A549 treated with AZD2906 at 1 μM for 4 hours (cell line): ENCODE measurements at places on chromosomes 7 and 10. TPM values are rescaled to one million over a fixed set of nuclear protein-coding genes. Genes with fewer than 3 reads are reported as not detected.

Gene CLEC2L
- total RNA-seq, result 0.08 to 0.20 TPM (median 0.15 TPM) in 5 replicates

Gene FAM131B
- total RNA-seq, result 0.28 to 0.40 TPM (median 0.37 TPM) in 5 replicates

Gene NOS3
- 0.30 to 0.69 TPM (median 0.58 TPM) in 5 replicates for total RNA-seq

Gene PHKG1
- 0.31 to 0.66 TPM (median 0.54 TPM) in 5 replicates for total RNA-seq

Gene NME8
- total RNA-seq, result not detected in 5 replicates

Gene AKR1D1
- 0.03 to 0.09 TPM (median 0.05 TPM) in 3 of 5 replicates, not detected in the others for total RNA-seq

Gene ABCB4
- total RNA-seq, result 0.10 TPM in 1 of 5 replicates, not detected in the others

Gene SLC37A3
- 23.0 to 30.6 TPM (median 26.6 TPM) in 5 replicates for total RNA-seq

Gene KIF11
- 29.0 to 41.3 TPM (median 31.8 TPM) in 5 replicates for total RNA-seq

Gene OPALIN
- not detected in 5 replicates for total RNA-seq

Gene BAG3
- total RNA-seq, result 213 to 268 TPM (median 267 TPM) in 5 replicates

Gene POMZP3
- 22.4 to 25.8 TPM (median 23.8 TPM) in 5 replicates for total RNA-seq

Gene RNF32
- total RNA-seq, result 0.58 to 1.5 TPM (median 1.3 TPM) in 5 replicates

Gene PGAM2
- not detected in 5 replicates for total RNA-seq

Gene GHRHR
- 0.10 TPM in 1 of 5 replicates, not detected in the others for total RNA-seq

Gene MAGI2
- total RNA-seq, result 0.29 to 0.53 TPM (median 0.48 TPM) in 5 replicates

Gene CDC14C
- 0.03 TPM in 1 of 5 replicates, not detected in the others for total RNA-seq

Gene CTBP2
- 107 to 131 TPM (median 123 TPM) in 5 replicates for total RNA-seq

Gene ASB4
- total RNA-seq, result 0.12 to 0.47 TPM (median 0.15 TPM) in 5 replicates

Gene SDK1
- total RNA-seq, result 0.38 to 0.67 TPM (median 0.53 TPM) in 5 replicates

Gene GIMAP5
- 0.05 to 0.11 TPM (median 0.08 TPM) in 3 of 5 replicates, not detected in the others for total RNA-seq

Gene NUTM2A
- total RNA-seq, result 0.04 to 0.12 TPM (median 0.08 TPM) in 4 of 5 replicates, not detected in the other

Gene C10orf95
- 0.10 to 0.19 TPM (median 0.12 TPM) in 4 of 5 replicates, not detected in the other for total RNA-seq

Gene AKR1C8
- 0.08 to 0.25 TPM in 2 of 5 replicates, not detected in the others for total RNA-seq

Gene BRAF
- 4.5 to 6.3 TPM (median 5.3 TPM) in 5 replicates for total RNA-seq

Gene PBLD
- 2.7 to 3.7 TPM (median 3.4 TPM) in 5 replicates for total RNA-seq

Gene LIPK
- not detected in 5 replicates for total RNA-seq

Gene TMEM243
- 22.3 to 27.2 TPM (median 26.9 TPM) in 5 replicates for total RNA-seq

Gene SNX13
- total RNA-seq, result 13.1 to 22.1 TPM (median 15.0 TPM) in 5 replicates

Gene FGFR2
- 0.19 to 0.38 TPM (median 0.35 TPM) in 5 replicates for total RNA-seq

Gene LRRC17
- 0.07 to 0.14 TPM (median 0.09 TPM) in 3 of 5 replicates, not detected in the others for total RNA-seq

Gene TEX47
- not detected in 5 replicates for total RNA-seq

Gene CCDC172
- total RNA-seq, result not detected in 5 replicates

Gene NEUROD6
- not detected in 5 replicates for total RNA-seq

Gene SMC3
- total RNA-seq, result 35.8 to 62.7 TPM (median 41.5 TPM) in 5 replicates

Gene EPO
- total RNA-seq, result 0.09 TPM in 1 of 5 replicates, not detected in the others

Gene SPAG6
- total RNA-seq, result not detected in 5 replicates

Gene LRRN3
- not detected in 5 replicates for total RNA-seq

Gene STK31
- 0.44 to 0.77 TPM (median 0.66 TPM) in 5 replicates for total RNA-seq

Gene IGF2BP3
- 24.0 to 37.3 TPM (median 29.7 TPM) in 5 replicates for total RNA-seq

Gene MBL2
- not detected in 5 replicates for total RNA-seq

Gene ANXA8L1
- 93.7 to 122 TPM (median 108 TPM) in 5 replicates for total RNA-seq

Gene ACTL6B
- not detected in 5 replicates for total RNA-seq

Gene LBX1
- total RNA-seq, result not detected in 5 replicates

Gene AOAH
- total RNA-seq, result 0.09 TPM in 1 of 5 replicates, not detected in the others

Gene BEND7
- 8.4 to 10.4 TPM (median 10.0 TPM) in 5 replicates for total RNA-seq

Gene IFIT2
- 1.2 to 2.4 TPM (median 1.9 TPM) in 5 replicates for total RNA-seq

Gene ITPRID1
- not detected in 5 replicates for total RNA-seq

Gene CEP55
- 55.1 to 72.8 TPM (median 61.4 TPM) in 5 replicates for total RNA-seq

Gene EGR2
- total RNA-seq, result 0.22 to 0.32 TPM (median 0.29 TPM) in 5 replicates

Gene MCM10
- 17.9 to 24.7 TPM (median 20.1 TPM) in 5 replicates for total RNA-seq

Gene PRPS1L1
- not detected in 5 replicates for total RNA-seq

Gene SNCG
- total RNA-seq, result 10.4 to 14.7 TPM (median 14.1 TPM) in 5 replicates

Gene LRRC18
- total RNA-seq, result not detected in 5 replicates

Gene MKI67
- total RNA-seq, result 51.6 to 79.2 TPM (median 58.9 TPM) in 5 replicates

Gene ACTR3C
- total RNA-seq, result 0.06 to 0.07 TPM in 2 of 5 replicates, not detected in the others

Gene ITGA8
- 0.02 TPM in 1 of 5 replicates, not detected in the others for total RNA-seq

Gene DPP6
- 0.11 TPM in 1 of 5 replicates, not detected in the others for total RNA-seq
